Suprapubic skin (tissue), 4 donors: ENCODE measurements at places on chromosomes 3 and 15. TPM values are rescaled to one million over a fixed set of nuclear protein-coding genes. Genes with fewer than 3 reads are reported as not detected.

The NCK1 gene
- 43.1 TPM for total RNA-seq

The GOLGA8R gene
- 11.9 TPM for total RNA-seq

The VIPR1 gene
- total RNA-seq: 72.3 TPM

The FETUB gene
- total RNA-seq: 6.4 TPM

The TUSC7 gene
- not detected for total RNA-seq

The THPO gene
- not detected for total RNA-seq

The SLC28A1 gene
- not detected for total RNA-seq

The GPR176 gene
- 1.7 TPM for total RNA-seq

DNA sequence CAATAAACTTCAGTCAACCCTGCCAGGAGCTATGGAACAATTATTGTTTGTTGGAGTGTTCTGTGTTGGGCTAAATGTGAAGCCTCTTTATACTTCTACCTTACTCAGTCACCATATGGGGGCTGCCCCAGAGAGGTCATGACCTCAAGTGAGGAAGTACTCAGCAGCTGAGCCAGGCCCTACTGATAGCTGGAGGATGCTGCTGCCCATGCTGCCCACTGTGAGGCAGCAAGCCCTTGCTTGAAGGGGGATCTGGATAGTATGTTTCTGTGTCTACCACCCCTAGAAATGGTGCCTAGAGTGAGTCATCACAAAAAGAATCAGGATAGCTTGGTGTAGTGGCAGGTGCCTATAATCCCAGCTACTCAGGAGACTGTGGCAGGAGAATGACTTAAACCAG lies 4.5 kb upstream of the RPL24 start:
- DNase-seq: no peak
- no peaks in the 10 kb centered on the region for H3K36me3 ChIP-seq
- no peaks in the 10 kb centered on the region for H3K27me3 ChIP-seq

DNA sequence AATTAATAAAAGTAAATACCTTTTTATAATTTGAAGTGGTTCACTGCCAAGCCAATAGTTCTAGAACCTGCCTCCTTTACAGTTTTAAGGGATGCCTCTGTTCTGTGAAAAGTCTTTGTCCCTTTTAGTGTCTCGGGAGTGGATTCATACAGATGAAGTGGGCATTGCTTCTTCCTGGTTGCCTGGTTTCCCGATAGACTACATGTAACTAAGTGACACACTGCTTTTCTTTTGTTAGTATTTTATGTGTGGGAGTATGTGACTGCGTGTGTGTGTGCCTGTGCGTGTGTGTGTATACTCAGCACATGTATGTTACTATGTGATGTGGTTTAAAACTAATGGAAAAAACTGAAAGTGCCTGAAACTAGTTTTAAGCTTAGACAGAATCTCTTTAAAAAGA lies 21.1 kb downstream of the PSMD6 start:
- H3K4me3 ChIP-seq: no peak overlapping the region
- DNase-seq: no peak
- peaks cover 66% of the 10 kb centered on the region for H3K36me3 ChIP-seq
- H3K27ac ChIP-seq: no peak overlapping the region
- H3K4me1 ChIP-seq: no peaks in the 10 kb centered on the region

- H3K36me3 ChIP-seq: no peaks in the 10 kb centered on the region
- no peak for DNase-seq
These were observed 247.9 kb downstream of the SATB1 start for GRCh38 chr3:18177271-18177670.

DNA sequence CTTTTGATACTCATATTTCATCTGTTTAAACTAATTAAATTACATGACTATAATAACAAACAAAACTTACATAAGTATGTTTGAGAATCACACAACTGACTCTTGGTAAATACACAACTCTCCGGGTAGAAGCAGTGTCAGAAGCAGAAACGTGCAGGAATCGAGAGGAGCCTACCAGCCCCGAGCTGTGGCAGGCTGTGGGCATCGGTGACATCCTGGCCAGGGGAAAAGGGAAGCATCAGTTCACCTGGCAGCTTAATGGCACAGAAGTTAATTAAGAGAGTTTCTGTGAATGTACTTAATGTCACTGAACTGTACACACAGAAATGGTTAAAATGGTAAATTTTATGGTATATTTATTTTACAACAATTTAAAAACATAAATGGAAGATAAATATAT lies 90.2 kb downstream of the CRTC3 start:
- H3K27me3 ChIP-seq: no peaks in the 10 kb centered on the region
- no peak overlapping the region for H3K27ac ChIP-seq

- peaks cover 31% of the 10 kb centered on the region for H3K4me1 ChIP-seq
- H3K4me3 ChIP-seq: no peak overlapping the region
- H3K36me3 ChIP-seq: no peaks in the 10 kb centered on the region
- no peaks in the 10 kb centered on the region for H3K27me3 ChIP-seq
These were observed 193.1 kb downstream of the MEIS2 start for GRCh38 chr15:36907295-36907694.

- H3K4me1 ChIP-seq: no peaks in the 10 kb centered on the region
- no peak for DNase-seq
- no peaks in the 10 kb centered on the region for H3K27me3 ChIP-seq
These were observed 73.7 kb downstream of the FOXB1 start for GRCh38 chr15:60077581-60078359.

- H3K27ac ChIP-seq: no peak overlapping the region
- H3K36me3 ChIP-seq: no peaks in the 10 kb centered on the region
- H3K27me3 ChIP-seq: no peaks in the 10 kb centered on the region
- no peaks in the 10 kb centered on the region for H3K4me1 ChIP-seq
- H3K4me3 ChIP-seq: no peak overlapping the region
These were observed 1442.2 kb upstream of the ALCAM start for GRCh38 chr3:103924544-103924943.

DNA sequence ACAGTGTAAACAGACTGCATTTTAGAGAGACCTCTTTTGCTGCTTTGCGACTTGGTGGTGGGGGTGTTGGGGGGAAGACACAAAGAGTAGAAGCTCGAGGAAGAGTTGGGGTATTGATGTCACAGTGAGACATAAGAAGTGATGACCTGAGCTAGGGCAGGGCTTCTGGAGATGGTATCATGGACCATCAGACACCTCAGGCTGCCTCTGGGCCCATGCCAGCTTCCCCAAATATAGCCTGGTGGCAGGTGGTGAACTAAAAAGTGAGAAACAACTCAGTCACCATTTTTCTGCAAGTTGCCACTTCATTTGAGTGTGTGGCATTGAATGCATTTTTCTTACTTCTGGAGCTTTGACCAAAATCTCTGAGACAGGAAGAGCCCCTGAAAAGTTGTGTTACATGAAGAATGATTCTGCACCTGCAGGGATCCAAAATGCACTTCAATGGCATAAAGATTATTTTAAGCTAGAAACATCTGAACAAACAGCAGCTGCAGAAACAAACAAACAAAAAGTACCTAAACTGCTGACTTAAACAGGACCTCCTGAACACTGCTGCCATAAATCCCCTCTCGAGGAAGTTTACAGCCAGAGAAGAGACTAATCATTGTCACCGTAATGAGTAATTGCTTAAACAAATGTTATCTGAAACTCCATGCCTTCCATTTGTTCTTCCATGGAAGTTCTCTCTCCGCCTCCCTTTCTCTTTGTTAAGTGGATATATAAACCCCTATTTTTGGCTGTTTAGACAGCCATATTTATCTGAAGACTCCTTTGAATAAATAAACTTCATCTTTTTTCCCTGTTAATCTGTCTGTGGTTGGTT lies 15.2 kb upstream of the XIRP1 start:
- no peaks in the 10 kb centered on the region for H3K4me1 ChIP-seq
- H3K4me3 ChIP-seq: no peak overlapping the region
- no peak for DNase-seq
- peaks cover 12% of the 10 kb centered on the region for H3K27me3 ChIP-seq
- no peak overlapping the region for H3K27ac ChIP-seq
- H3K36me3 ChIP-seq: no peaks in the 10 kb centered on the region

- H3K4me1 ChIP-seq: peaks cover 50% of the 10 kb centered on the region
- no peaks in the 10 kb centered on the region for H3K27me3 ChIP-seq
- H3K27ac ChIP-seq: peak overlapping the region; percentile 25
- H3K4me3 ChIP-seq: no peak overlapping the region
- DNase-seq: no peak
- H3K36me3 ChIP-seq: no peaks in the 10 kb centered on the region
These were observed 67.2 kb downstream of the CRTC3 start for GRCh38 chr15:90596943-90597342.

GRCh38 chr3:78991656-78992055 lies 776.1 kb downstream of the ROBO1 start:
- DNase-seq: no peak
- H3K27ac ChIP-seq: no peak overlapping the region
- no peaks in the 10 kb centered on the region for H3K36me3 ChIP-seq
- H3K4me3 ChIP-seq: no peak overlapping the region
- no peaks in the 10 kb centered on the region for H3K4me1 ChIP-seq

DNA sequence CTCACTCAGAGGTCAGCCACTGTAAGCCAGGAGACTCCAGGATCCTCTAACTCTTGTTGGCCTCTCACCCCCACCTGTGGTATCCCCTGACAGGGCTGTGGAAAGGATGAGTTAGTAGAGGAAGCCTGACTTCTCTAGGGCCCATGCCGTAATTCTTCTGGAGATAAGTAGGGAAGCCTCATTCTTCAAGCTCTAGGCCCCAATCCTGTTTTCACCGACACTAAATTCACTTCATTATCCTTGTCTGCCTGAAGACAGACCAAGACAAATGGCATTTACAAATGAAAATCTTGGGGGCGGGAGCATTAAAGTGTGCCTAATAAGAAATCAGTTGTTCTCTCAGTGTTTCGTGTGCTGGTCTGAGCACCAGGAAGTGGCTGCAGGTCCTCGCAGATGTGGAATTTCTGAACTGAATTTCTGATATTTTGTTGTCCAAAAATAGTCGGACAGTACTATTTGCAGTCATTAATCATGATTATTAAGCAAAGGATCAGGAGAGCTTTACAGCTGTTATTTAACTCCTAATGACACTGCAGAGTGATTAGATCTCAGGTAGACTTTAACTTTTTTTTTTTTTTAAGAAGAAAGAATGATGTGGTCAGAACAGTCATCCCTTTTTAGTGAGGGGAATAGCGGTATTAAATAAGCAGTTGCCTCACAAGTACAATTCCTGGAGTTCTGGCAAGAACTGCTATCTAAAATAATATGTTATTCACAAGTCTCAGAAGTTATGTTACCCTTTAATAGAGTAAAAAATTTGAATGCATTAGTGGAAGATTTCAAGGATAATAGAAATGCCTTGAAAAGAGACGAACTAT lies 58.4 kb downstream of the RBMS3 start:
- H3K4me1 ChIP-seq: peaks cover 30% of the 10 kb centered on the region
- no peak for DNase-seq
- no peaks in the 10 kb centered on the region for H3K36me3 ChIP-seq
- no peaks in the 10 kb centered on the region for H3K27me3 ChIP-seq

DNA sequence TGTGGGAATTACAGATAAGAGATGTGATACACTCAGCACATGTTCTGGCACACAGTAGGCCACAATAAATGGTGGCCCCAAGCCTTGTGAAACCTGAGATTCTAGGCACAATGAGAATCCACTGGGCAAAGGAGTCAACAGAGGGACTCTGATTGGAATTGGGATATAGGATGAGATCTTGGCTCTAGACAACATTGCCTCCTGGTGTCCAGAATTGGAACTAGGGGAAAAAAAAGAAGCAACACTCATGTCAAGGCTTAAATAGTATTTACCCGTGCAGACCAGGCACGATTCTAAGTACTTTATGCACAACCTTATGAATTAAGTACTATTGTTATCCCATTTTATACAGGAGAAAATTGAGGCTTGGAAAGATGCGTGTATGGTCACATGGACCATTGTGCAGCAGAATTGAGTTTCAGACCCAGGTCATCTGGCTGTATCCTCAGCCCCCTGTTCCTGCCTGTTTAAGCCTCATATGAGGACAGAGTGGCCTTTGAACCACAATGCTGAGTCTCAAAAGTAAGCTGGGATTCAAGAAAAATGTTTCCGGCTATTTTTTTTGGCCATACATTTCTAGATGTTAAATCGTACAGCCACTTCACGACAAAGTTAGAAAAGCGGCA lies 124.8 kb downstream of the SV2B start:
- H3K27ac ChIP-seq: no peak overlapping the region
- no peaks in the 10 kb centered on the region for H3K36me3 ChIP-seq
- H3K4me1 ChIP-seq: no peaks in the 10 kb centered on the region
- H3K27me3 ChIP-seq: no peaks in the 10 kb centered on the region
- no peak overlapping the region for H3K4me3 ChIP-seq

- no peak overlapping the region for H3K27ac ChIP-seq
- DNase-seq: no peak
- no peaks in the 10 kb centered on the region for H3K4me1 ChIP-seq
- H3K4me3 ChIP-seq: no peak overlapping the region
- H3K36me3 ChIP-seq: no peaks in the 10 kb centered on the region
These were observed 1031.7 kb upstream of the CFAP20DC start for GRCh38 chr3:60081381-60082095.

DNA sequence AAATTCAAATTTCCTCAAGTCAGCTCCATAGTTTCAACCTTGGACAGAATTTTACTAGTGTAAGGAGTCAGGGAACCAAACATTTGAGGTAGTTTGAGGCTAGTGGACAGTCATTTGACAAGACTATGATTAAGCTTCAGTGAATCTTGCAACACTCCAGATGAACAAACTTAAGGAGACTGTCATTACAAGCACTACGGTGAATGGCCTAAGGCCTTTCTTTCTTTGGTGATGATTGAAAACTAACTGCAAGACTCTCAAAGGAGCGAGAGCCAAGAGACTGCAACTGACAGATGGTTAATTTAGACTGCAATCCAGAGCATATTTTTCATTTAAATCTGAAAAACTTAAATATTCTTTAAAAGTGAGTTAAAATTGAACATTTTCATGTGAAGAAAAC lies 272.3 kb upstream of the NECTIN3 start:
- H3K4me3 ChIP-seq: no peak overlapping the region
- H3K36me3 ChIP-seq: no peaks in the 10 kb centered on the region
- no peak for DNase-seq
- H3K27me3 ChIP-seq: no peaks in the 10 kb centered on the region
- H3K4me1 ChIP-seq: no peaks in the 10 kb centered on the region

- no peak overlapping the region for H3K4me3 ChIP-seq
- H3K27me3 ChIP-seq: peaks cover 55% of the 10 kb centered on the region
- DNase-seq: no peak
- no peaks in the 10 kb centered on the region for H3K4me1 ChIP-seq
These were observed 88.4 kb downstream of the WNT7A start for GRCh38 chr3:13791198-13792050.

- H3K4me1 ChIP-seq: peaks cover 18% of the 10 kb centered on the region
- no peaks in the 10 kb centered on the region for H3K36me3 ChIP-seq
- DNase-seq: no peak
- no peaks in the 10 kb centered on the region for H3K27me3 ChIP-seq
- no peak overlapping the region for H3K4me3 ChIP-seq
These were observed 322.3 kb upstream of the TBL1XR1 start for GRCh38 chr3:177519588-177519987.

GRCh38 chr15:57118013-57118799 lies 199.8 kb downstream of the TCF12 start:
- H3K4me3 ChIP-seq: no peak overlapping the region
- DNase-seq: no peak
- H3K27ac ChIP-seq: no peak overlapping the region

GRCh38 chr3:136919799-136920580 lies 37.8 kb upstream of the IL20RB start:
- H3K27me3 ChIP-seq: no peaks in the 10 kb centered on the region
- H3K4me1 ChIP-seq: peaks cover 27% of the 10 kb centered on the region
- no peak for DNase-seq
- no peak overlapping the region for H3K27ac ChIP-seq
